Panc1 (cell line): ENCODE measurements at places on chromosomes 11 and 22. TPM values are rescaled to one million over a fixed set of nuclear protein-coding genes. Genes with fewer than 3 reads are reported as not detected.

NLRP6 gene
- 0.59 TPM for total RNA-seq

SPCS2 gene
- total RNA-seq: 242 TPM

TPBGL gene
- 0.54 TPM for total RNA-seq

ZDHHC5 gene
- total RNA-seq: 80.6 TPM

GAL3ST1 gene
- 1.1 TPM for total RNA-seq

IGSF22 gene
- total RNA-seq: not detected

WT1 gene
- 15.9 TPM for total RNA-seq
